NCI-H1436 (cell line): ENCODE measurements at places on chromosomes 12 and 14.

DNA sequence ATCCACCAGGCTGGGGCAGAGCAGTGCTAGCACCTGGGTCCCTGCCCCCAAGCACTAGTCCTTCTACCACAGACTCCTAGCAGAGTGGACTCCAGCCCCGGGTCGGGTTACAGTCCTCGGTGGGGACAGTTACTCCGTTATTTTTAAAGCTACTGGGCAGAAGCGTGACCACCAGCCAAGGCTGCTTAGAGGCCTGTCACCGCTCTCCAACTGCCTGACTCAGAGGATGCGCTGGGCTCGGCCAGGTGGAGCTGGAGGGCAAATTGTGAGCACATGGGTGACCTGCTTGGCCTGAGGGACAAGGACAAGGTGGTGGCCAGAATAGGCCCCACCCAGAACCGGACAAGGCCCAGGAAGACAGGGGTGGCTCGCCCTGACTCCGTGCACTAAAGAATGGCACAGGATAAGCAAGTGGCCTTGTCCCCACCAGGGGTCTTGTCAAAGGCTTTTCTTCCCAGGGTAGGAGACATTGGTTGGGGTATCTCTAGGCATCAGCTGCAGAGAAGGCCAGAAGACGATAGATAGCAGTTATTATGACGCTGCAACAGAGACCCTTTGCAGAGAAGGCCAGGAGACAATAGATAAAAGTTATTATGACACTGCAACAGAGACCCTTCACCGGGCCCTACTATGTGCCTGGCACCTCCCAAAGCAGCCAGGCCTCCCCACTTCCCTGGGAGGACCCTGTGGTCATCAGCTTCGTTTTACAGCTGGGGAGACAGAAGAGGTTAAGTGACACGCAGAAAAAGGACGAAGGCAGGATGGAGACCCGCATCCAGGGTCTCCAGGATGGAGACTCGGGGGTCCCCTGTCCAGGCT is 1.6 kb downstream of the ABCB9 start:
- no peak for DNase-seq

DNA sequence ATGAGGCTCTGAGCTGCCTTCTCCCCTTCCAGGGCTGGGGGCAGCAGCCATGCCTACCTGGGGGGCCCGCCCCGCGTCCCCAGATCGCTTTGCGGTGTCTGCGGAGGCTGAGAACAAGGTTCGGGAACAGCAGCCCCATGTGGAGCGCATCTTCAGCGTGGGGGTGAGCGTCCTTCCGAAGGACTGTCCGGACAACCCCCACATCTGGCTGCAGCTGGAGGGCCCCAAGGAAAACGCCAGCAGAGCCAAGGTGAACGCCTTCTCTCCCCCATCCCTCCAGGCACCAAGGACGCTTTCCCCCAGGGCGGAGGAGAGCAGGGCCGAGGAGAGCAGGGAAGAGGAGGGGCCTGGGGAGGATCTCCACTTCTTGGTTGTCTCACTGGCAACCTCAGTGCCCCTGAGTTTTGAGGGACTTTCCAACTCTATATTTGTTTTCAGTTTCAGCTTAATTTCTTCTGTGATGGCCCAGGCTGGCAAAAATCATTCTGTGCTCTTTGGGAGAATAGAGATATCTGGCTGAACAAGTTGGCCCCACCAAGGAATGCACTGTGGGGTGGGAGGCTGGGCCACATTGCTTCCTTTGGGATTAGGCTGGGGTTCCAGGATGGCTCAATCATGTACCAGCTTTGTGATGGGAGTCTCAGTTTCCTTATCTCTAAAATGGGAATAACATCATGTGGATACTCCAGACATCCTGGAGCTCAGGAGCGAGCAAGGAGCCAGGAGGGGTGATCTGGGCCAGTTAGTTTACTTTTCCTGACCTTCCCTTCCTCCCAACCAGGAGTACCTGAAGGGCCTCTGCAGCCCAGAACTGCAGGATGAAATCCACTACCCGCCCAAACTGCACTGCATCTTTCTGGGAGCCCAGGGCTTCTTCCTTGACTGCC is 1.2 kb downstream of the KHNYN start:
- no peak for DNase-seq

DNA sequence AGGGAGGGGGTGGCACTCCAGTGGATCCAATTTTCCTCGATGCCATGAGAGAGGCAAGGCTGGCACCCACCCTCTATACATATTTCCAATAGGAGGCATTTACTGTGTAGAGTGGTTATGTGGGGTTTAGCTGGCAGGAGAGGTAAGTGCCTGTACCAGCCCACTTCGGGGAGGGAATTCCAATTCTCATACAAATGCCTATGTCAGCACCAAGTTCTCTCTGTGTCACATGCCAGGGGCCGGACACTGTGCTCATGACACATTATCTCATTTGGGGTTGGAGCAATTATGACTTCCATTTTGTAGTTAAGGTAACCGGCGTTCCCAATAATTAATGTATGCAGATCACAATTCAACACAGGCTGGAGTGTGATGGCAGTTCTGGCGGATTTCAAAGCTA is 284.3 kb downstream of the KSR2 start:
- no peak for DNase-seq

- DNase-seq = no peak
Observed at GRCh38 chr14:101972126-101972866, 7.9 kb downstream of the DYNC1H1 start.

DNA sequence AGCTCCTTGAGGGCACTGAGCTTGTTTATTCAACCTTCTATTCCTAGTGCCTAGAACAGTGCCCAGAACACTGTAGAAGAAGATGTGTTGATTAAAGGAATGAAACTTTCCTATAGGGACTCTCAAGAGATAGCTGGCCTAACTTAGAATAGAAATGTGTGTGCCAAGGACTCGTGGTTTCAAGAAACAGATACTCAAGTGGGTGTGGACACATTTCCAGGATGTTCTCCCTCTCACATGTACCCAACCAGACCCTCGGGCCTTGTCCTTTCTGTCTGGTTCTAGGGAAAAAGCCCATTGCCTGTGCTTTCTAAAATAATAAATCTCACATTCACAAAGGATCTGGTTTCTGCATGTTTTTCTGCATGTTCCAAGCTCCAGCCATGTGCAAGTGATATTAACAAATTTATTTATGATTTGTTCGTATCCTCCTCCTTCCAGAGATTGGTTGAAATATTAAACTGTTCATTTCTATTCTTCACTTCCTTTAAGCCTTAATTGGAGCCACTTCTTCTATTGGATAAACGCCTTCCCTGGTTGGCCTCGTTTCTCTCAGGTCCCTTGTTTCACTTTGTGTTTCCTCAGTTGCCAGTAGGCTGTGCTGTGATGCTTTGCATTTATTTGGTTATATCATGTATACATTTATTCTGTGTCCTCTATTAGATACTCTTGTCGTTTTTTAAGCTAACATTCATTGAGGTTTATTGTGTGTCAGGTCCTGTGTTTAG is 89.8 kb downstream of the CRADD start:
- no peak for DNase-seq

DNA sequence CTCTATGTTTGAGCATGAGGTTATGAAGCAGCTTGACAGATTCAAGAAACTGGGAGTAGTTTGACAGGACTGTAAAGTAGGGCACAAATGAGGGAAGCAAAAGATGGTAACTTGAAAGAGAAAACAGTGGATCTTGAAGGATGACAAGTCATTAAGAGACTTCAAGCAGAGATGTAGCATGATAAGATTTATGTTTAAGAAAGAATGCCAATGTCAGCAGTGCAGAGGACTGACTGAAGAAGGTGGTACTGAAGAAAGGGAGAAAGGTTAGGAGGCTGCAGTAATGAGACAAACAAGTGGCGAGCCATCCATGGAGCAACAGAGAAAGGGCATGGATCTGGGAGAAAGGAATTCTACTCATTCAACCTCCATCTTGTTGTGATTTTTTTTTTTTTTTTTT is 120.2 kb upstream of the RAP1B start:
- no peak for DNase-seq

- DNase-seq = peak; percentile 6
Observed at GRCh38 chr12:101746196-101746595, 6.9 kb upstream of the SYCP3 start.

DNA sequence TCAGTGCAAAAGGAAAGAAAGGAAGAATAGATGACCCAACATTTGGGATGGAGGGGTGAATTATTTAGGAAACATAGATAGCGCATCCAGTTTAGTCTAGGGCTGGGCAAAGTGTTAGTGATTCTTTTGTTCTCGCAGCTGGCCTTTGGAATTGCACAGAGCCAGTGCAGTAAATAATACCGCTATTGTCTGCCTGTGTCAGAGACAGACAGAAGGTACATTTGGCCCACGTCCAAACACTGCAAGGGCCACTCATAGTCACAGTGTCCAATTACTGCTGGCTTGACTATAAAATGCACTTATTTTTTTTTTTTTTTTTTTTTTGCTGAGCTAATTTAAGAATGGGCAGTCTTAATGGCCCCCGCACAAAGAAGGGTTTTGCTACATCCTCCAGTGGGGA is 638.6 kb downstream of the BCL11B start:
- peak; percentile 85 for DNase-seq

DNA sequence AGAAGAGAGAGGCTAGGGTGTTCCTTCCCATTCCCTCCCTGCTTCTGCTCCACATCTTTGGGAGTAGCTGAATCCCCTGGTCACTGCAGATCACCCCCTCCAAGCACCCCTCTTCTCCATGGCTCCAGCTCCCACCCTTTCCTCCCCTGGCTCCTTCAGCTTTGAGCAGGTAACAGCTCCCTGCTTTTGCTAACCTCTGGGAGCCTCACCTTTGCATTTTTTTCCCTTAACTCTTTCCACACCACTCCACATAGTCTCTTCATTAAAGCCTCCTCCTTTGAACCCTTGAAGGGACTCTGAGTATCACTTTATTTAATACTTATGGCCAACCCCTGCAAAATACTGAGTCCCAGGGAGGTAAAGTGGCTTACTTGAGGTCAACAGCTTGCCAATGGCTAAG is 25.7 kb upstream of the SERPINA6 start:
- no peak for DNase-seq

DNA sequence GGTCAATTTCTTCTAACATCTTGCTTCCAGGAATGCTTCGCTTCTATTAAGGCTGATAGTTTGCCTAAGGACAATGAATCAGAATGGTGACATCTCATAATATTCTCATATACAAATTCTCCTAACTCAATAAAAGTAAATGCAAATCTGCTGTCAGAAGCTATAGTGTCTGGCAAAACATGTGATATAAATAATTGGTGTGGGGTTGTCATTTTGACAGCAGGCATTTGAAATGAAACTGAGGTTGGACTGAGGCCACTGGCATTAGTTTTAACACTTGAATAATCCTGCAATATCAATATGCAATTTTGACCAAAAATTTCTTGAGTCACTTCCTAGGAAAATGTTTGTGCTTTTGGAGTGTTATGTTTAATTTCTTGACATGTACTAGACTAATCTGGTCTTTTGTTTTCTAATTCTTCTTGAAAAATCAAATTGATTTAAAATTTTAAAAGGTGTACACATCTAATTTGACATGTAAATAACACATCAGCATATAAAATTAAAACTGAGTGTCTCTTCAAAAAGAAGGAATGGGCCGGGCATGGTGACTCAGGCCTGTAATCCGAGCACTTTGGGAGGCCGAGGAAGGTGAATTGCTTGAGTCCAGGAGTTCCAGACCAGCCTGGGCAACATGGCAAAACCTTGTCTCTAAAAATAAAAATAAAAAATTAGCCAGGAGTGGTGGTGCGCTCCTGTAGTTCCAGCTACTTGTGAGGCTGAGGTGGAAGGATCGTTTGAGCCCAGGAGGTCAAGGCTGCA is 92.3 kb upstream of the BTG1 start:
- no peak for DNase-seq

DNA sequence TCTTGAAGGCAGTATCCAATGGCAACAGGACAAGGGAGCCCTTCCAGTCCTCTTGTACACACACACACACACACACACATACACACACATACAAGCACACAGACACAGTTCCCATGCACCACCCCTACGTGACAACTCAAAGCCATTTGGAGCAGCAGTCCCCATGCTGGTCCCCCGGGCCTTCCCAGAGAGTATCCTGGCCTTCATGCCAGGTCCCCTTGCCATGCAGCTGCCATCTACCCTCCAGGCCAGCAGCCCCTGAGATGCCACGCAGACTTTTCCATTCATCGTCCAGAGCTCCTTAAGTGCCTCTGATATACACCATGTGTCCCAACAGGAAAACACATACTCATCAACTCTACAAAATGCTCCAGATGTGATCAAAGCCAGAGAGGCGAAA is 159.5 kb downstream of the ANO2 start:
- DNase-seq = no peak

DNA sequence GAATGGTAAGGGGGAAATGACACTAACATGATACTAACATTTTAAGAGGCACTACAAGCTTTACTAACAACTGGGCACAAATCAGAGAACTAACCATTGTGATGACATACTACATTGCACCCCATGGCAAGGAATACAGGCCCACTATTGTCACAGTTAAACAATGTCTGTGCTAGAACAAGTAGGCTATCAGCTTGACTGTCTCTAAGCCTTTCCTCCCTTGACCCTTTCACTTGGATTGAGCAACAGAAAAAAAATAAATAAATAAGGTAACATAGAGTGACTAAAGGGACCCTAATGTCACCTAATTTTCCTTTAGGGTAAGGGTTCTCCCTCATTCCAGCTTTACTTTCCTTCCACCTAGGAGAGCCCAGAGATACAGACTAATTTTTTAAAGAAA is 4.4 kb downstream of the SLC38A2 start:
- DNase-seq = no peak
